ENCODE measurements at places on chromosomes 5 and 9. TPM values are rescaled to one million over a fixed set of nuclear protein-coding genes. Genes with fewer than 3 reads are reported as not detected.

Gene G3BP1
- total RNA-seq, result 182 TPM

DNA sequence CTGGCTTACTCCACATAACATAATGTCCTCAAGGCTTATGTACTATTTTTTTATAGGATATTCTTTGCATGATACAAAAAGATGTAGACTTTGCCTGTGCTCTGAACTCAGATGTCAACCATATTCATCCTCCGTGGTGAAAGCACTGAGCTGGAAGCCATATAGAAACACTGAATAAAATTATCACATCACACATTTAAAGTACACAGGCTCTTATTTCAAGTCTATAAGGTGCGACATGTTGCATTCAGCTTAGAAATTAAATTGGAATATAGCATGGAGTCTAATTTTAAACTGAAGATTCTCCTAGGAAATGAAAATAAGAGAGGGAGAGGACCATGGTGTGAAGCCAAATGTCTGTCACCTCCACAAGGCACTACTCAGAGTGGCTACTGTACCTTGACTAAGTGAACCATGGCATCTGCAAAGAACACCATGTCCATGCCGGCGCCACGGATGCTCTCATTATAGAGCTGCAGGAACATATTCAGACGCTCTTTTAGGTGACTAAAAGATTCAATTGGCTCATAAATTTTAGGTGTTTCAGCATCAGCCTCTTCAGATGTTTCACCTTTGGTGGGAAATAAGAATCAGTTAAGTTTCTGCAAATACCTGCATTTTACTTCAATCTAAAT is 158.6 kb downstream of the DNAH5 start:
- ATAC-seq, result no peak

Gene PKD2L2
- 0.43 TPM for total RNA-seq

DNA sequence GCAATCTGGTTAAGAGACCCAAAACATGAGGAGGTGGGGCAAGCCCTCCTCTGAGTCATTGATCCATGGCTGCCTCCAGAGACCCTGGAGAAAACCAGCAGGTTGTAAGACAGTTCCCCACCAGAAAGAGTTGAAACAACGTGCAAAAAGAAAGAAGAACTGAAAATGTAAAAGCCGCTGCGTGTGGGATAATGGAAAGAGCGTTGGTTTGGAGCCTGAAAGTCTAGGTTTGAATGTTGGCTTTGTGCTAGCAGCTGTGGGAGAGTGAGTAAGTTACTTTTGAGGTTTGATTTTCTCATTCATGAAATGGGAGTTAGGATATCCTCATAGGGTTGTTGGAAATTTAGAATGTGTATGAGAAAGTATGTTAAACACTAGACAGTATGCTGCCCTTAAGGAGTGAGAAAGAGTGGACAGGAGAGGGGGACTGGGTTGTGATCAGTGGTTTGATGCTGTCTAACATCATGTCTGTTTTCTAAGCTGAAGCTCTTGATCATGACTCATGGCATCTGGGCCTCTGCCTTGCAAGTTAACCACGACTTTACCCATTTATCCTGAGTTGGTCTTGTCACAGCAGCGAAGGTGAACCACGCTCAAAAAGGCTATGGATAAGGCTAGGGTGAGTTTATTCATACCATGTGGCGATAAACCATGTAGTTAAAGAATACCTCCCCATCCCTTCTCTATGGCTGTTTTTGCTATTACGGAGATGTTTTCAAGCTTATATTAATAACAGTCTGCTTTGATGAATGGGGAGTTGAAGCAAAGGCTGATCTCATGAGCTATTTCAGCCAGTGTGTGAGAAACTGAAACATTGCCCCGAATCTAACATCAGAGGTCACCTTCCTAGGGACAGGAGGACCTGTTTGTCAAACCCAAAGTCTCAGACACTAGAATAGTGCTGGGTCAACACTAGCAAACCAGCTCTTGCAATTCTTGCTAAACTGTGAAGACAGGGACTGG is 41.3 kb downstream of the ZNF366 start:
- peak; percentile 57 for ATAC-seq

GRCh38 chr9:18748251-18748701 is 274.3 kb downstream of the ADAMTSL1 start:
- no peak for ATAC-seq
